ENCODE measurements at places on chromosomes 7 and 10. TPM values are rescaled to one million over a fixed set of nuclear protein-coding genes. Genes with fewer than 3 reads are reported as not detected.

GRCh38 chr7:74364061-74364460 lies 74.9 kb downstream of the CLIP2 start:
- DNase-seq: no peak

DNA sequence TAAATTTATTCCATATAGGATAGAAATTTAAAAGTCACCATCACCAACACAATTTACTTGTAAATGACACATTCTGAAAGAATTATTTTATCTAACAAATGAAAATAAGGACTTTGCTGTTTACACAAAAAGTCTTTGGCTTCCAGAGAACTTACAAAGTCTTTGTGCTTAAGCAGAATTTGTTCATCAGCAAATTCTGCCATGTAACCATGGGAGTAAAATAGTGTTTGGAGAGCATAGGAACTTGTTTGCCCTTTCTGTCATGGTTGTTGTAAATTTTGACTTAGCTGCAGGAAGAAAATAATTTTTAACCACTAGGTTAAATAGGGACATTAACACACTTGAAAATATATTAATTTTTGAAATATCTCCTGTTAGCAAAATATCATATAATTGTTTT lies 15.2 kb downstream of the FGL2 start:
- DNase-seq: no peak

GRCh38 chr10:92290076-92290836 lies 622 bp downstream of the CPEB3 start:
- peak; percentile 50 for DNase-seq

Gene C7orf33
- polyA plus RNA-seq: not detected

GRCh38 chr10:103890688-103891087 lies 27.3 kb downstream of the STN1 start:
- no peak for DNase-seq

Gene TACC2
- 45.2 TPM for polyA plus RNA-seq
